Caco-2 (cell line): ENCODE measurements at places on chromosomes 7 and 10.

- no peak for DNase-seq
These were observed 42.6 kb downstream of the SEM1 start for GRCh38 chr7:96667026-96667425.

GRCh38 chr10:124639206-124639605 lies 105.0 kb downstream of the FAM53B start:
- no peak for DNase-seq

- no peak for DNase-seq
These were observed 30.2 kb downstream of the ALOX5 start for GRCh38 chr10:45404087-45404769.

DNA sequence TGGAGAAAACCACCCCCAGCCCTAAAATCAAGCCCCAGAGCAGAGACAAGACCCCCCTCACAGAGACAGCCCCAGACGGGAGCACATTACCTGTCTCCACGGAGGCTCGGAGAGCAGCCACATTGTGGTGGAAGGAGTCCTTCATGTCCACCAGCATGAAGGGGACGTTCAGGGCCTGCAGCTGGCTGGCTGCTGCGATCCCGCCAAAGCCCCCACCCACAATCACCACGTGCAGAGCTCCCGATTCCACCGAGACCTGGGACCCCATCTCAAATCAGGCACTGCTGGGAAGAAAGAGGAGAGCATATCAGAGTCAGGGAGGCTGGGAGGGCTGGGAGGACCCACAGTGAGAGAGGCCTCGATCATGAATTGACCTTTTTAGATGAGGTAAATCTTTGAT lies 8.8 kb downstream of the AIFM2 start:
- no peak for DNase-seq

- no peak for DNase-seq
These were observed 30.2 kb upstream of the GIMAP8 start for GRCh38 chr7:150420242-150420641.

GRCh38 chr10:100631192-100631591 lies 95.4 kb downstream of the HIF1AN start:
- no peak for DNase-seq

- no peak for DNase-seq
These were observed 14.9 kb upstream of the CPA5 start for GRCh38 chr7:130329681-130330080.

DNA sequence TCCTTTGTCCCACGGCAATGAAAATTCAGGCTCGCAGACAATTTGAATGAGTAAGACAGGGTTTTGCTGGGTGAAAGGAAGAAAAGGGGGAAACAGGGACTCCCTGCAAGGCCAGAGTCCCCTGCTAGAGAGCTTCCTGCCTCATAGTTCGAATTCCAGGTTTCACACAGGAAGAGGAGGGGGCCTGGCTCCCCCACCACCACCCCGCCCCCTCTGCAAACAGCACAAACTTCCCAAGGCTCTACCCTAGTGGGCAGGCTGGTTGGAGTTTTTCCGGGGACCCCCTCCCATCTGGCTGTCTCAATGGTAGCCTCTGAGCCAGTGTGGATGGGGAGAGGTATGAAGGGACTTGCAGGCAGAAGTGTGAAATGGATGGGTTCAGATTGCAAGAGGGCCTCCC lies 57.4 kb upstream of the NEBL start:
- no peak for DNase-seq

DNA sequence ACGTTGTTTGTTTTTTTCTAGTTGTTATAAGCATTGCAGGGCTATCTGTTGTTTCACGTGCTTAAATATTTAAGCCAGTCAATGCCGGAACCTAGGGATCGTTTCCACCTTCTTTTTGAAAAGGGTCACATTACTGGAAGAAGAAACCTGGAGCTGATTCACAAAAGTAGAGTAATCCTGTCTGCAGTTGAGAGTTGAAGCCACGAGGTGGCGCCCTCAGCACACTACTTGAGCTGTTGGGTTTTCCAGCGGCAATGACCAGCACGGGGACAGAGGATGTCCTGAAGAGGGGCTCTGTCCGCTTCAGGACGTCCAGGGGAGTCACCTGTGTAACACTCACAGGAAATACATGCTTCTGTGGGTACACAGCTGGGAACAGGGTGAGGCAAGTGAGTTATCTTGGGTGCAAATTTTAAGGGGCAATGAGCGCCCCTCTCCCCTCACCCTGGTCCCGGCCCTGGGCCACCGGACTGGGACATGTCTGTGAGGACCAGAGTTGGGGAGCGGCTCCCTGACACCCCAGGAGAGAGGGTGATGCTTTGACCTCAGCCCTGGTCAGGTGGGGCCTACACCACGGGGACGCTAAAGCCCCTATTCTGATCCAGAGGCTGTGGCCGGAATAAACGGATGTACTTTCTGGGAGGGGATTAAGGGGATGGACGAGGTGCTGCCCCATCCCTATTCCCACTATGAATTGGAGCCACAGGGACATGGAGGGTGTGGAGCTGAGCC lies 26.3 kb upstream of the WDFY4 start:
- peak; percentile 85 for DNase-seq

DNA sequence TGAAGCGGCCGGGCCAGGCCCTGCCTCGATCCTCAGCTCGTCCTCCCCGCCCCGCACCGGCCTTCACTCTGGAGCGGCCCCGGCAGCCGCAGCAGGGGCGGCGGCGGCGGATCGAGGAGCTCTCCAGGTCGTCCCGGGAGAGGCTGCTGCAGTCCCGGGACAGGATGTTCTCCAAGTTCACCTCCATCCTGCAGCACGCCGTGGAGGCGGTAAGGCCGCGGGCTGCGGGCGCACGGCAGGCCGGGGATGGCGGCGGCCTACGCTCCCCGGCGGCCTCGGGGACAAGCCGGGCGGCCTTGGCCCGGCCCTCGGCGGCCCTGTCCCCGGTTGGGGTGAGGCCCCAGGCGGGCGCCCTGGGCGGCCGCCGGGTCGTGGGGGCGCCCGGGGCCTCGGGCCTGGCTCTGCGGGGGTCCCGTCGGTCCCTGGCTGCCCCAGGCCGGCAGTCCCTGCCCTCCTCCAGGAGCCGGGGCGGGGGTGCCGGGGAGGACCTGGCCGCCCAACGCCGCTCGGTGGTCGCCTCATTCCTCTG lies 399 bp downstream of the FHIP2A start:
- DNase-seq: no peak

- DNase-seq: peak; percentile 72
These were observed 1.7 kb downstream of the KLF6 start for GRCh38 chr10:3783316-3783681.

GRCh38 chr10:78383378-78384048 lies 349.9 kb downstream of the RPS24 start:
- DNase-seq: no peak

GRCh38 chr10:72311667-72312066 lies 37.9 kb downstream of the DDIT4 start:
- DNase-seq: no peak

DNA sequence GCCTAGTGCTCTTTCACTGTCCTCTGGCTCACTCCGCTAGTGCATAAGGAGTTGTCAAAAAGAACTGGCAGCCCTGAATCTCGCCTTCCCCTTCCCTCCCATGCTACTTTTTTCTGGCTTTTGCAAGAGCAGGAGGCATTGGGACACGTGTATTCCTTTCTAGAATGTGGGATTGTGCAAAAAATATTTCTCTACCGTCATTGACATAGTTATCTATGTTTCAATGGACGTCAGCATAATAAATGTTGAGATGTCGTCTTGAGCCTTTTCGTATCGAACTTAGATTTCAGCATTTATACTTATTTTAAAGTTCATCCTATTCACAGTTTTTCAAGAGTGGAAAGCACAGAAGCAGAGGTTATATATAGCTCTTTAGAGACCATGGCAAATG lies 727 bp downstream of the ING3 start:
- DNase-seq: no peak

GRCh38 chr10:33231621-33232350 lies 102.7 kb downstream of the NRP1 start:
- DNase-seq: no peak

GRCh38 chr10:73743327-73743904 lies 756 bp upstream of the SEC24C start:
- DNase-seq: no peak

DNA sequence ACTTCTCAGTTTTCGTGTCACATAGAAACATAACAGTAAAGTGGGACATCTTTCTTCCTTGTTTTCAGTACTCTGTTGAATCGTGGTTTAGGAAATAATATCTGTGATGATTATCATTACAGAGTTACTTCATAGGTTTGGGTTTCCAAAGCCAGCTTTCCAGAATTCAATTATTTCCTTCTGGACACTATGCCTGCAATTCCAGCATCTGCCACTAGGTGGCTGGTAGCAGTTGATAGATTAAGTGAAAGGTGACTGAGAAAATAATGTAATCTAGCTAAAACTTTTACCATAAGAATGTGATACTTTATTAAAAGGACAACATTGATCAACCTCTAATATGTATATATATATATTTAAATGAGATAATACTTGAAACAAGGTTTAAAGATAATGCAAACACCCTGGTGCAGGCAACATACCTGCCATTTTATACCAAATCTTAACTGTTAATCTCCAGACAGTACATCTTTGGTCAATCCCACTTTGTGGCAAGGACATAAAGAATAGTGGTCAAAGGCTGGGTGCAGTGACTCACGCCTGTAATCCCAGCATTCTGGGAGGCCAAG lies 102.6 kb downstream of the SH3PXD2A start:
- DNase-seq: no peak

DNA sequence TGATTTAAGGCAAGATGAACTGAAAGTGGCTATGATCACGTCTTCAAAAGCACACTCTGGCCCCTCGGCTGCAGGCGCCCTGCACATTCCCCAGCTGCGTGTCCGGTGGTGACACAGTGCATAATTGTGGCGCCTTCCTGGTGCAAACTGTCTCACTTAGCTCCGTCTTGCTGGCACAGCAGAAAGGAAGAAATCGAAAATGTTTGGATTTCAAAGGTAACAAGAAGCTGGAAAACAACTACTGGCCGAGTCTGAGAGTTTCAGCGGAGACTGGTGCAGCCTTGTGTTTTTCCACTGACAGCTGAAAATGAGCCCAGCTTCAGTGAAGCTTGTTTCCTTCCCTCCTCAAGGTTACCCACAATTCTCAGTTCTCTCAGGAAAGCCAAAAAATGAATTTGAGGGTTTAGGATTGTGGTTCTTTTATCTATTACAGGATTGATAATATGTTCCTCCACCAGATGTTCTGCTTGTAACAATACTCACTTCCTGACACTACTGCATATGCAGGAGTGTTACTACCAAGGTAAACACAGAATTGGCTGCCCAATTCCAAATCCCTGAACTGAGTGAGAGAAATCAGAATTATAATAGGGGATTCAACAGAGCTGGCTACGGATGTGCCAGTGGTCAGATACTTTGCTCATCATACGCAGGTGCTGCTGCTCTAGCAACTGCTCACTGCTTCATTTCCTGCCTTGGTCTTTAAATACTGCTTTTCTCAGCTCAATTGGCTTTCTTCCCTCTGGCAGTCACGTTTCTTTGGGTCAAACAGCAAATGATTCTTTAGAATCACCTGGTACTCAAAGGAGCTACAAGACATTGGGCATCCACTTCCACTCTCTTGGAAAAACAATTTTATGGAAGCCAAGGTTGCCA lies 63.7 kb downstream of the TRUB1 start:
- no peak for DNase-seq

DNA sequence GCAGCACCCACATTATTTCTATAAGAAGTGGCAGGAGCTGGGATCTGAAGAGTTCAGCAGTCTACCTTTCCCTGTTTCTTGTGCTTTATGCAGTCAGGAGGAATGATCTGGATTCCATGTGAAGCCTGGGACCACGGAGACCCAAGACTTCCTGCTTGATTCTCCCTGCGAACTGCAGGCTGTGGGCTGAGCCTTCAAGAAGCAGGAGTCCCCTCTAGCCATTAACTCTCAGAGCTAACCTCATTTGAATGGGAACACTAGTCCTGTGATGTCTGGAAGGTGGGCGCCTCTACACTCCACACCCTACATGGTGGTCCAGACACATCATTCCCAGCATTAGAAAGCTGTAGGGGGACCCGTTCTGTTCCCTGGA lies 874 bp upstream of the RBP3 start:
- DNase-seq: no peak

- DNase-seq: no peak
These were observed 68.1 kb downstream of the PODXL start for GRCh38 chr7:131488361-131488760.

DNA sequence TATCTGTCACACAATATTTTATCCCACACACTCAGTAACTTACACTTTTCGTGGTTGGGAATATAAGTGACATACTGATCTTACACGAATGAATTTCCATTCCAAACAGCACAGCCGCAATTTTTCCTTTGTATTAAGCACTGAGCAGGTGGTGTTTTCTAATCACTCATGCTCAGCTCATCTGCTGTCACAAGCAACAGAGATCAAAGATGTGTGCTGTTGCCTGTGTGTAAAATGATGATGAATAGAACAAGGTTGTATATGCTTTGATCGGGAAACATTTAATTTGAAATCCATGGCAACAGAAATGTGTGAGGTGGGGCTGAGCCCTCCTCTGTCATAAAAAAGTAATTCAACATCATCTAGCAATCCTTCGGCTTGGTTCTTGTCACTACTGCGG lies 927.7 kb upstream of the MBL2 start:
- DNase-seq: no peak

- no peak for DNase-seq
These were observed 842 bp downstream of the KBTBD2 start for GRCh38 chr7:32890793-32891042.

DNA sequence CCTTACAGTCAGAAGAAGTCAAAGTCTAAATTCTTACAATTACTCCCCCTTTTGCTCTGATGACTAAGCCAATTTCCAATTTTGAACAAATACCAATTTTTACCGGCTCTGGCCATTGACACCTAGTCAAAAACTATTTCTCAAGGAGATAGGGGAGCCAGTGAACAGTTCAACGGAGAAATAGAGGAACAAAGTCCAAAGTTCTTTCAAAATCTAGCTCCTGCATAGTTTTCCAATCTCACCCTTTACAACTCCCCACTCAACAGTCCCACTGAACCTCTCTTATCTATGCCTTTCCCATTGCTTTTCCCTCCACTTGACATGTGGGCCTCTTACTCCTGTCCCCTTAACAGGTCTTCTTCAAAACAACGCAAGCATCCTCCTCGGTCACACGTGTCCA lies 192.9 kb downstream of the DOCK4 start:
- no peak for DNase-seq

DNA sequence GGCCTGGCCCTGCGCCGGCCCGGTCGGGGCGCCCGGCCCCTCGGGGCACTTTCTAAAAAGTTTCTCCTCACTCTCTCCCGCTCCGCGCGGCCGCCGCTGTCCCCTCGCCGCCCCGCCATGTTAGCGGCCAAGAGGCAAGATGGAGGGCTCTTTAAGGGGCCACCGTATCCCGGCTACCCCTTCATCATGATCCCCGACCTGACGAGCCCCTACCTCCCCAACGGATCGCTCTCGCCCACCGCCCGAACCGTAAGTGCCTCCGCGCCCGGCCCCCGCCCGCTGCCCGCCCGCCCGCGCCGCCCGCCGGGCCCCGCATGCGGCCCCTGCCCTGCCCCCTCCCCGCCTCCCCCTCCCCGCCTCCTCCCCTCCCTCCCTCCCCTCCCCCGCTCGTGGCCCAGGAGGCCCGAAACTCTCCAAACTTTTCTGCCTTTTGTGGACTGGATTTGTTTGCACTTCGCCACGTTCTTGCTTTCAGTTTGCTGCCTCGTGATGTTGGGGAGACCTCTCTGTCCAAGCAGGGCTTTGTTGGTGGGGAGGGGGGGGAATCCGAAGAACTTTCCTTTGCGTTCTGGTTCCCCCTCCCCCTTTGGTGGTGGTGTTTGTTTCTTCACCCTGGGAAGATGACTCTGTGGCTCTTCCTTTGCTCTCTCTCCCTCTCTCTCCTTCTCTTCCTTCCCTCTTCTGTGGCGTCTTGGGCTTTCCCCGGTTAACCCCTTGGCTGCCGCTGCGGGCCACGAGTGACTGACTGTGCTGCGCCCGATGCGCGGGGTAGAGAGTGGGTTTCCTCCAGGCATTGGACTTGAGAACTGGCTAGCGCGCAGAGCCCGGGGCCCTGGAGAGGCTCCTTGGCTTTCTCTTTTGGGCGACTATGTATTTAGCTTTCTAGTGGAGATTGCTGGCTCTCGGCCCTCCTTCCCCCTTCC lies 1.6 kb downstream of the TCF7L2 start:
- DNase-seq: peak; percentile 86
